ENCODE measurements at places on chromosomes 6 and 20.

DNA sequence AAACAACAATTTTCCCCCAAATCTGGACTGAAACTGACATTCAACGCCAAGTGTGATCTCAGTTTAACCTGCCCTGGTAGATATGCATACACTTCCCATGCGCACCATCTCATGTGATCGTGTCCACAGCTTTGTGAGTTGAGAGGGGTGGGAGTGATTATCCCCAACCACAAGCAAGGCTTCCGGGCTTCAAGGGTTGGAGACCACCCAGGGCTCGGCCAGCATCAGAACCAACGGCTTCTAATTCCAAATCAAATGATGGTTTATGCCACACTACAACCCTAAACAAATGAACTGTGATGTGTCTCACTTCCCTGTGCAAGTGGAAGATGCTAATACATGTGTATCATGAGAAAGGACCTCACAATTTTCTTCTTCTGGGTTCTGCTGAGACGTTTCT, 515 bp upstream of the TGM3 start:
- DNase-seq = no peak

GRCh38 chr6:161417717-161418462, 144.0 kb upstream of the AGPAT4 start:
- DNase-seq = no peak

DNA sequence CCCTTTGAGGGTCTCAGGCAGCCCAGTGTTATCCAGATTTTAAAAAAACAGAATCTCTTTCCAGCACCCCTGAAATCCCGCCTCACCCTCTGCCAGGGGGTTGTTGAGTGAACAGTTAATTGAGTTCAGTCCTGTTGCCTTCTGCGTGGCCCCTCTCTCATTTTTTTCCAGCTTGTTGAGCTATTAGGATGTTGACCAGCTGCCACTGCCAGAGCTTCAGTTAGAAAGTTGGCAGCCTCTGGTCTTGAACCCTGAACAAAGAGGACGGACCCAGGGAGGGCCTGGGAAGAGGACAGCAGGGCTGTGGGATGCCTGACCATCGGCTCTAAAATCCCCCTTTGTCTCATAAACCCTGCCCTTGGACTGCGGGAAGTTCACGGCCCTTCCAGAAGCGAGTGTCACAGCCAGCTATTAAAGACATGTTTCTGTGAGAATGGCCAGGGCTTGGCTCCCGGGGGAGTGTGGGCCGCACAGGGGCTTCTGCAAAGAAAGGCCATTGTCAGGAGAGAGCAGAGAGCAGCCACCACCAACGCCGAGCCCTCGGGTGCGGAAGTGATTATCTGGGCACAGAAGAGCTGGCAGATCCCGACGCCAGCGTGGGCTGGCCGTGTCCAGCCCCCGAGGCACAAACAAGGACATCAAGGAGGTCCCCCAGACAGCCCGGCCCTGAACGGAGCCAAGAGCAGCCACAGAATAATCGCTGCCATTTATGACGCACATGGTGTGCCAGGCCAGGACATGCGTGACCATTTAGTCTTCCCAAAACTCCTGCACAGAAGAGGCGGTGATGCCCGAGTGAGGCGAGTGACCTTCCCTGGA, 189.0 kb downstream of the ANKRD60 start:
- DNase-seq = no peak

- no peak for DNase-seq
Observed at GRCh38 chr6:22451962-22452361, 117.4 kb upstream of the HDGFL1 start.

- no peak for DNase-seq
Observed at GRCh38 chr20:54339093-54339492, 131.2 kb downstream of the PFDN4 start.

- no peak for DNase-seq
Observed at GRCh38 chr20:61253640-61254511, 1.8 kb downstream of the CDH4 start.

- no peak for DNase-seq
Observed at GRCh38 chr20:9025011-9025410, 43.9 kb upstream of the PLCB4 start.

GRCh38 chr20:46898423-46898822, 3.8 kb downstream of the EYA2 start:
- no peak for DNase-seq
